T follicular helper cell (primary cell): ENCODE measurements at places on chromosomes 1 and 21.

DNA sequence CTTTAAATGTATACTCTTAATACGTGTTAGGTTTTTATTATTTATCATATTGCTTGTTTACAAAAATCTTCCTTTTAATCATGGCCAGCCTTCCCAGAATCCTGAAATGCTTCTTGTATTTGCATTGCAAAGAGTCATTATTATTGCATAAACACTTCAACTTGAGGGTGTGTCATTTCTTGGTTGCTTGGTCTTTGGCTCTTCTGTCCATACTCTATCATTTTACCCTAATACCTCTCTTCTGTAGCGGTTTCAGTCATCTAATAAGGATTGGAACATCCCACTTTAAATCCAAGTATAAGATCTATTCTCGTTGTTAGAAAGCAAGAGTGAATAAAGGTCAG is 200.6 kb upstream of the CACYBP start:
- DNase-seq, result no peak

DNA sequence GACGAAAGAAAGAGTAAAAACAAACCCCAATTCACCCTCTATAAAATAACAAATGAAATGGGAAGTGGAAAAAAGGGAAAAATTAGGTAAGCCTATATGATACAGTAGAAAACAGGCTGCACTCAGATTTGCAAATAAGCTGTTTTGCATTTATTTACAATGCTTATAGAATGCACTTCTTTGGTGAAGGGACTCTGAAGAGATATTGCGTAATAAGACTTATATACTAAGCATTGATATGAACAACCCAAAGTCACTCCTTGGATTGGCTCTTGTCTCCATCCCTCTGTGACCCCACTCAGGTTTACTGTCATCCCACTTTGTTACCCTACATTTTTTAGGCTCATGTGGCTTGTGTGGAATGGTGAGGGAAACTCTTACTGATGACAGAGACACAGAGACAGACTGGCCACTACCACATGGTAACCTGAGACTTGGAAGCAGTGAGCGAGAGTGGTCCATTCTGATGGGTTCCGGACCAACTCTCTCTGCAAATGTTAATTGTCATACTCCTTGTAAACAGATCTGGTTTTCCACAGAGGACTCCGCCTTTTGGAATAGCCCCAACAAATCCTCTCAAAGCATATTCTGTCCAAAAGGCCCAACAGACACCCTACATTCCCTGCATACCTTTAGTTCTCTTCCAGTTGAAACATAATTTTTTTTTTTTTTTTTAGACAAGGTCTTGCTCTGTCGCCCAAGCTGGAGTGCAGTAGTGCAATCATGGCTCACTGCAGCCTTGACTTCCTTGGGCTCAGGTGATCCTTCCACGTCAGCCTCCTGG is 11.0 kb downstream of the GSTM5 start:
- no peak for DNase-seq

DNA sequence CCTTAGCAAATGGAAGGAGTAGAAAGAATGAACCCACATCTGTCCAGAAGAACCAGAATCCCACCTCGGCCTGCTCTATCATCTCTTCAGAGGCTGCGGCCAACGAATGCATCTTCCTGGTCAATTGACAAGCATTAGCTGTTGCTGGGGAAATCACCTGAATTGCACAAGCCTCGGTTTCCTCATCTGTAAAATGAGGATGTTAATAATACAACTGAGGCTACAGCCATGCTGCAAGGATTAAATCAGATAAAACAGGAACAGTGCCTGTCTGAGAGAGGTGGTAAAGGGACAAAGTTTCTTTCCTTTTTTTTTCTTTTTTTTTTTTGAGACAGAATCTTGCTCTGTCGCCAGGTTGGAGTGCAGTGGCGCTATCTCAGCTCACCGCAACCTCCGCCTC is 99.8 kb downstream of the KIF14 start:
- DNase-seq, result no peak

DNA sequence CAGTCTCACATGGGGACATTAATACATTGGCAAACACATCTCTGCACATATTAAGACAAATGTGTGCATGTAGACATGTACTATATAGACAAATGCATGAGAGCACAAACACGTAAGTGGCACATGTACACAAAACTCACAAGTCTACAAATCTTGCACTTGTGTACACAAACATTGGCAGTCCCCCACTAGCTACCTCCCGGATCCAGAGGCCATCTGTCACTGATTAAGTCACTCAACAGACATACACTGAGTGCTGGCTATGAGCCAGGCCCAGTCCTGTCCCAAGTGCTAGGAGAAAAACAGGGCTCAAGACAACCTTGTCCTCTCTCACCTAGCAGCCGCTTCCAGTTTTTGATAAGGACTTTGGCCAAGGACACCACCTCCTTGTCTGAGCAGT is 7.0 kb downstream of the TCEA3 start:
- no peak for DNase-seq

GRCh38 chr1:243746751-243747150 is 103.3 kb downstream of the AKT3 start:
- no peak for DNase-seq

DNA sequence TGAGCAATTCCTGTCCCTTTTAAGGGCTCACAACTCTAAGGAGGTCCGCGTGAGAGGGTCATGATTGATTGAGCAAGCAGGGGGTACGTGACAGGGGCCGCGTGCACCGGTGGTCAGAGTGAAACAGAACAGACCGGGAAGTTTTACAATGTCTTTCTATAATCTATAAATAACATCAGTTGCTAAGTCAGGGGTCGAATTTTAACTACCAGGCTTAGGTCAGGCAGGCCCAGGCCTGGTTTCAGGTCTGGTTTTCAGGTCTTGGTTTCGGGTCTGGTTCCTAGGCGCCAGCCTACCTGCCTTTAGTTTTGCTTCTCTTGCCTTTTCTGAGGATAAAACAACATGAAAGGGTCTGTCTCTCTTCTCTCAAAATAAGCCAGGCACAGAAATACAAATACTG is 476.0 kb upstream of the CAMK1G start:
- DNase-seq, result no peak

- DNase-seq, result no peak
These were observed 153.5 kb downstream of the TGFBR3 start for GRCh38 chr1:91732291-91733107.

DNA sequence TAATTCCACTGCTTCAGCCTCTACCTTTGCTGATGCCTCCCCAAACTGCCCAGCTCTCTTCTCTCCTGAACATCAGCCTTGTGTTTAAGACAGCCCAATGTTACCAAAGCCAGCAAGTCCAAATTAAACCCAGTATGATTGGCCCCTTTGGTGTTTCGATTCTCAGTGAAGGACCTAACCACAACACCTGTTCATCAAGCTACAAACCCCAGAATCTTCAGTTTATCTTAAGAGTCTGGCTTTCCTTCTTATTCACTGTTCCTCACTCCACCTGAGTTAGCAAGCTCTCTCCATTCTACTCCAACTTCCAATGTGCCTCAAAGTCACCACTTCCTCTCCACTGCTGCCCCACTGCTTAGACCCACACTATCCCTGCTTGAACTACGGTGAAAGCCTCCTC is 25.5 kb upstream of the ITPKB start:
- DNase-seq, result no peak

- DNase-seq, result no peak
These were observed 34.2 kb downstream of the HIVEP3 start for GRCh38 chr1:41884256-41885230.

DNA sequence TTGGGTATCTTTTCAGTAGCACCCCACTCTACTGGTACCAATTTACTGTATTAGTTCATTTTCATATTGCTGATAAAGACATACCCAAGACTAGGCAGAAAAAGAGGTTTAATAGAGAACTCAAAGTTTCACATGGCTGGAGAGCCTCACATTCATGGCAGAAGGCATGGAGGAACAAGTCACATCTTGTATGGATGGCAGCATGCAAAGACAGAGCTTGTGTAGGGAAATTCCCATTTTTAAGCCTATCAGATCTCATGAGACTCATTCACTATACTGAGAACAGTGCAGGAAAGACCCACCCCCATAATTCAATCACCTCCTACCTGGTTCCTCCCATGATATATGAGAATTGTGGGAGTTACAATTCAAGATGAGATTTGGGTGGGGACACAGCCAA is 878.6 kb upstream of the ADGRL4 start:
- DNase-seq, result no peak

DNA sequence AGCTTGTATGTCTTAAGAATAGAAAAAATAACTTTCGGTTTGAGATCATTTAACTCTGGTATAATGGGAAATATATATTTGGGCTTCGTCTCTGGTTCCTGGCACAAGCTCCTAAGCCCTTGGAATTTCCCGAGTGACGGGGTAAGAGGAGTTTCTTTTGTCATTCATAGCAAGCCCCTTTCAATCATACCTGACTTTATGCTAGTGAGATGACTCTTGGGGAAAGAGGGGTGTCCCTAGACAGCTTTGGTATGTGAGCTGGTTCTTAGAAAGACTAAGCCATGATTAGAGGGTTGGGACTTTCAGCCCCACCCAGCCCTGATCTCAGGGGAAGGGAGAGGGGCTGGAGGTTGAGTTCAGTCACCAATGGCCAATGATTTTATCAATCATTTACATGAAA is 13.9 kb upstream of the MTARC1 start:
- DNase-seq, result no peak

GRCh38 chr1:111032295-111032897 is 68.7 kb upstream of the LRIF1 start:
- peak; percentile 19 for DNase-seq

GRCh38 chr1:55916907-55917306 is 662.5 kb downstream of the PLPP3 start:
- DNase-seq, result no peak

DNA sequence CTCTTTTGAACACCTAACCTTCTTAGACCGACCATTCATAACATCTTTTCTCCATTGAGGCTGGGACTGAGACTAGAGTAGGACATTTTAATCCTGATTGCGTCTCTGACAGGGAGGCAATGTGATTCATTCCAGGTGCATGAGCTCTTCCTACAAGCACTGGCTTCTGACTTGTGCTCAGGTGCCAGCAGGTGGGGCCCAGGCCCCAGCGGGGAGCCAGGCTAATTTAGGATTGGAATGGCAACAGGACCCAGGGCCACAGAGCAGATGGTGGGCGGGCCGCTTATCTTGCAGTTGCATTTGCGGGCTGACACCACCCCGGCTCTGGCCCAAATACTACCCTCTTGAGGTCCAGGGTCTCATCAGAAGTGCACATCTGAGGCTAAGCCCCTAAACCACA is 4.1 kb downstream of the GPA33 start:
- DNase-seq, result no peak

DNA sequence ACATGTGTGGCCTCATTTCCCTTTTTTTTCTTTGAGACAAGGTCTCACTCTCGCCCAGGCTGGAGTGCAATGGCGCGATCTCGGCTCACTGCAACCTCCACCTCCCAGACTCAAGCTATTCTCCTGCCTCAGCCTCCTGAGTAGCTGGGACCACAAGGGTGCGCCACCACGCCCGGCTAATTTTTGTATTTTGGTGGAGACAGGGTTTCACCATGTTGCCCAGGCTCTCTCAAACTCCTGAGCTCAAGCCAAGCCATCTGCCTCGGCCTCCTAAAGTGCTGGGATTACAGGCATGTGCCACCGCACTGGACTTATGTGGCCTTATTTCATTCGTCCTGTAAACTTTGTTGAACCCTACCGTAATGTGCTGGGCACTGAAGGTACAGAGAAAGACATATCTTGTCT is 569 bp upstream of the WARS2 start:
- peak; percentile 4 for DNase-seq

DNA sequence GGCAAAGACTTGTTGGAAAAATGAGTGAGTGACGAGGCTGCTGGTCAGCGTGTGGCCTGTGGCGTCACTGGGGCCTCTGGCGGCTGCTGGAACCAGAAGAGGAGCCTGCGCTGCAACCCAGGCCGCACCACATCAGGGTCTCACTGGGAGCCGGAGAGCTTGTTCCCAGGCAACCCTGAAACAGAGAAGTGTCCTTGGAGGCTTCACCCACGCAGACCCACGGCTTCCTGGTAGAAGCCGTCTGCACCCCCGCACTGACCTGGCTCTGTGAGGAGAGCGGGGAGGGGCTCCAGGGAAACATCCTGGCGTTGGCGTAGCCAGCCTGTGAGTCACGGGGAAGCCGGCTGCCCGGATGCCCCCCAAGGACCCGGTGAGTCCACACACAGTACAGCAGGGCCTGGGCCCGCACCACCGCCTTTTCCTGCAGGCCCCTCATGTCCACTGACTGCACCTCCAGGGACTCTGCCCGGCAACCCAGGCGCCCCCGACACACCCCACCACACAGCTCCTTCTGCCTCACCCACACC is 57.4 kb downstream of the COL6A1 start:
- no peak for DNase-seq

- DNase-seq, result no peak
These were observed 409.2 kb downstream of the USH2A start for GRCh38 chr1:216014086-216014485.

GRCh38 chr1:43206600-43207228 is 34.6 kb downstream of the CFAP57 start:
- DNase-seq, result no peak

GRCh38 chr1:24966724-24967346 is 36.8 kb upstream of the RUNX3 start:
- peak; percentile 27 for DNase-seq
